ENCODE measurements at places on chromosomes 16 and 17.

DNA sequence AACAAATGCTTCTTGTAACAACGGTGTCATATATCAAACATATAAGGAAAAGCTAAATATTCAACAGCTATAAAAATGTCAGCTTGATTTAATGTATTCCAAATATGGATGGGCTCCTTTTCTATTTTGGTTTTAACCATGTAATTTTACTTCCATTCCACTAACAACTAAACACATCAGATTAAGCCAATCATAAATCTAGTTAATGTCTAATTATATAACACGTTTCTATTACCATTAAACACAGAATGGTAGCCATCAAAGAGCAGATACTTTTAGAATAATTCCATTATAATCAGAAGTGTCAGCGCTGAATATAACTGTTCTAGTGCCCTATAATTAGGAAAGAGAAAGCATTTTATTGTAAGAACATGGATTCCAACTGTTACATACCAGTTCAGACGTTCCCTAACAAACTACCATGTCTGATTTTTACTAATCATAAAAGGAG lies 10.0 kb downstream of the CMC2 start:
- no peak for DNase-seq

GRCh38 chr16:84925092-84925772 lies 86.1 kb downstream of the ZDHHC7 start:
- DNase-seq: peak; percentile 36

- peak; percentile 55 for DNase-seq
Measured at GRCh38 chr17:62966426-62967204, 580 bp downstream of the TANC2 start.

- no peak for DNase-seq
Measured at GRCh38 chr17:27627514-27627913, 3.5 kb upstream of the LGALS9 start.

DNA sequence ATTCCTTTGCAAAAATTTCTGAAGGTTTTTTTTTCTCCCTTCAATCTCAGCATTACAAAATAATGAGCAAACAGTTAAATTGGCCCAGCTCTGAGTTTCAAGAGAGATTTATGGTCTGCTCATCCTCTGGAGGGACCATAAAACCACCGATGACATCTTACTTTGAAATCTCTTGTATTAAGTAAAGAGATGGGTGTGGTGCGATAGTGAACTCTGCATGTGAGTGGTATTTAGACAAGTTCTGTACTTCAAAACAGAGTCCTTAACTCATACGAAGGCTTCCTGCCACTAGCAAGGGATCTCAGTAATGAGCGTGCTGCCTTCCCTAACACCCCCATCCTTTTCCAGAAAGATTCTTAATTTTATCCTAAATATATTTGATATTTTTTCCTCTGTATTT lies 2.1 kb downstream of the FAM20A start:
- DNase-seq: peak; percentile 4

DNA sequence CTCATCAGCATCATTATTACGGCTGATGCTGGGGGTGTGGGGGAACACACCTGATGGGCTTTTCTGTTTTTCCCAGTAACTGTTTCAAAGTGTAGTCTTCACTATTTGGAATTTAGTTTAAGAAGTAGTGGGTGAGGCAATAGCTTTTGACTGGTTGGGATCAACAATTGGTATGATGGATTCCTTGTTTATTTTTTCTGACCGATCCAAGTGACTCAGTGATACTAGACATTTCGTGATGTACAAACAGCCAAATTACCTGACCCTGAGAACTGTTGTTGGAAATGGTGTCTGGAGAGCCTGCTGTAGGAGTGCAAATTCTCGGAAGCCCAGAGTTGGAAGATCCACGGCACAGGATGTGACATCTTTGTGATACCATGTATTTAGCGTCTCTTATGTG lies 204.2 kb downstream of the PRKCA start:
- no peak for DNase-seq

- no peak for DNase-seq
Measured at GRCh38 chr16:84443166-84443802, 61.2 kb downstream of the MEAK7 start.

DNA sequence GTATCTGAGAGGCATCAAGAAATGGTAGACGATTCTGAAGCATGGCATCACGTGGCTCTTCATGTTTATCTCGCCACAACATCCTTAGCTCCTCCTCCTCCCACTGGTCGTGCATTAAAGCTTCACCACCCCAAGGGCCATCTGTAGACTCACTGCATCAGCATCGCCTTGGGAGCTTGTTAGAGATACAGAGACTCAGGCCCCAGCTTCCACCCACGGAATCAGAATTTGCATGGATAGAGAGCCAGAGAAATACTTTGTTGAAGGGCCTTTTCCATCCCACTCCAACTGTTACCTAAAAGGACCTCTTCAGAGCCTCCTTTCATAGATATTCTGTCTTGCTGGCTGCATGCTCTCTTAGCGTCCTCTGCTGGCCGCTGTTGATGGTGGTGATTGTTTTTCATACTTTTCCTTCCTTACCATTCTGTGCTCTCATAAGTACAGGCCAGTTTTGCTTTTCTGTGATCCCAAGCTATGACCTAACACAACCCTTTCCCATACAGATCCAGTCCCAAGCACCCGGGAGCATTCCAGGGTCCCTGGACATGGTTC lies 1049.4 kb upstream of the EEF2KMT start:
- DNase-seq: no peak

GRCh38 chr16:85522842-85523601 lies 90.1 kb upstream of the GSE1 start:
- no peak for DNase-seq

DNA sequence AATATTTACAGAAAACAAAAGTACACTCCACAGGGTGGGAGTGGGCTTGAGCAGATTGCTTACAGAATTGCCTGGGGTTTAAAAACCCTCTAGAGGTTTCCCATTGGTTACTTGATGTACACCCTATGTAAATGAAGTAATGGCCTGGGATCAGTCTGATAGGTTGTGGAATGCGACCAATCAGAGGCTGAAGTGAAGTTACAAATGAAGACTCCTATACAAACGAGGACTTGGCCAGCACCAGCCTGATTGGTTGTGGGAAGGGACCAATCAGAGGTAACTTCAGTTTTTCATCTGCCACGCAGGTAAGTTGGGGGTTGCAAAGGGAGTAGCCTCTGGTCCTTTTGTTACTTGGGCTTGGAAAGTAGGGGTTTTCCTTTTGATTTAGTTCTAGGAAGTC lies 8.8 kb downstream of the EEF2K start:
- no peak for DNase-seq

DNA sequence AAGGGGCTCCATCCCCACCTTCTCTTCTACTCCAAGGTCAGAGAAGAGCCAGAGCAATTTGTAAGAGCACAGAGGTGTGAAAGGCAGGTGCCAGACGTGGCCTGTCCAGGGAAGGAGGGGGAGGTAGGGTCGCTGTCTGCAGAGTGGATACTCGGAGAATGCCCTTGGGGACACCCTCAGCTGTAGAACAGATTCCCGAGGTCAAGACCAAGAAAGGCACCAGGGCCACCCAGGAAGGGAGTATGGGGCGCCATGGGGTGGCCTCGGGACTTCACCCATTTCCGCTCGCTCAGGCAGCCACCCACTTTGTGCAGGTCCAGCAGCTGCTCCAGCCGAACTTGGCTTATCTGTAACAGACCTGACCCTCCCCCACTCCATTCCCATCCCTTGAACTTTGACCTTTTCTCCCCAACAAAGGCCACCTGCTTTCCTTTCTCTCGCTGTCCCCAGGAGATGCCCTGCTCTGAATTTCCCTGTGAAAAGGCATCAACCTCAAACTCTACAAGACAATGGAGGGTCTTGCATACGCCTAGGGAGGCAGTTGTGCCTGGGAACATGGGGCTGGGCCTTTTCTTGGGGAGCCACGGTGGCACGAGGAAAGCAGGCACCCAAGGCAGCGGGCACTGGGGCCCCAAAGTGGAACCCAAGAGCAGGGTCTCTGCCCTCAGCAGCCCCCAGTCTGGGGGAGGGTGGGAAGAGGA lies 11.3 kb upstream of the AXIN2 start:
- no peak for DNase-seq

DNA sequence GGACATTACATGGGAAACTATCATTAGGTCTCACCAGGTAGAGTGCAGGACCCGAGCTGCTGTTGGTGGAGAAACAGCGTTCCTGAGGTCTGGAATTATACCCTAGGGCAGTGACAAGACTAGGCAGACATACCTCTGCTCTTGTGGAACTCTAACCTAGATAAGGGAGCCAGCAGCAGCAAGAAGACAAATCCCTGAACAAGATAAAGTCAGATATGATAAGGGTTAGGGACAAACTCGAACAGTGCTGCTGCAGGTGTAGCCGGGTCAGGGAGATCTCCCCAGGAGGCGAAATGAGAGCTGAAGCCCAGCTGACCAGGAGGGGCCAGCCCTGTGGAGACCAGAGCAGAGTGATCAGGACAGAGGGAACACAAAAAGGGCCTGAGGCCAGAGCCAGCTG lies 34.7 kb downstream of the ARSG start:
- no peak for DNase-seq

DNA sequence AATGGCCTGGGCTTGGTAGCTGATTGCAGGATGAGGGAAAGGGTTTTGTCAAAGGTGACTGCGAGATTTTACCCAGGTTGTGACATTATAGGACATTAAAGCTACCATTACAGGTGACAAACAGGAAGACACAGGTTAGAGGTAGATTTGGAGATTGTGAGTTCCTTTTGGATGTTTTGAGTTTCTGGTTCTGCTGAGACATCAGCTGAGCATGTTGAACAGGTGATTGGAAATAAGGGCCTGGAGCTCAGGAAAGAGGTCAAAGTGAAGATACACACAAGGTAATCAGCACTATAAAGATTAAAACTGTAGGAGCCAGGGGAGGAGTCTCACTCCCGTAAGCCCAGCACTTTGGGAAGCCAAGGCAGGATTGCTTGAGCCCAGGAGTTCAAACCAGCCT lies 6.0 kb downstream of the GSDMA start:
- DNase-seq: no peak

DNA sequence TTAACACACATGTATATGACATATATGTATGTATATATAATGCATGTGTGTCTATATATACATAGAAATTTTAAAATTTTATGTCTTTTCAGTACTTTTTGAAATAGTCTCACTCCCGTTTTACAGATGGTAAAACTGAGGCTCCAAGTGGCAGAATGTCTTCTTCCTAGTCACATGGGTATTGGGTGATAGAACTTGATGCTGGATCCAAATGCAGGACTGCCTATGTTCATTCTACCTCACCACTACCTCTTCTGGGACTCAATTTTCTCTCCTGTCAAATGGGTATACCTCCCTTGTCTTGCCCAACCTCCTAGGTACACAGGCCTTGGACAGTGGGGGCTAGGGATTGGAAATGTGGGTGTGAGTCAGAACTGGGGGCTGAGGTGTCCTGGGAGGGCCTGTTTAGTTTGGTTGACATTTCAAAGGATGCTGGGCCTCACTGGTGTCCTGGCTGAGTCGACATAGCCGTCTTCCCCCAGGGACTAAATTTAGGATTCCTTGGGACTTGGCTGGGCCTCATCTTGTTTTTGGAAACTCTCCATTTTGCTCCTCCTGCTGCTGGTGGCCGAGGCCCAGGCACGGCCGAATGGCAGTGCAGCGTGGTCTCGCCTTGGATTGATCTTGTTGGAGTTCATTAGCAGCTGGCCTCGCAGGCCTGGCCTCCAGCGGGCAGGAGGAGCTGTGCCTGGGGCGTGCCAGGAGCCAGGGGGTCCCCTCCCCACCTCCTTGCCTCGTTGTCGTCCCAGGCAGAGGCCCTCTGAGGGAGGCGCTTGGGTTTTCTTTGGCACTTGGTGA lies 25.9 kb downstream of the NKD1 start:
- no peak for DNase-seq

GRCh38 chr16:10466313-10466712 lies 80.5 kb downstream of the ATF7IP2 start:
- no peak for DNase-seq

- no peak for DNase-seq
Measured at GRCh38 chr16:31010585-31011325, at the start of gene STX1B. STX1B (minus strand) TSS chr16:31010638; CDS start chr16:31010396, 242 bp downstream.

- DNase-seq: no peak
Measured at GRCh38 chr17:37317867-37318266, 57.9 kb upstream of the C17orf78 start.

DNA sequence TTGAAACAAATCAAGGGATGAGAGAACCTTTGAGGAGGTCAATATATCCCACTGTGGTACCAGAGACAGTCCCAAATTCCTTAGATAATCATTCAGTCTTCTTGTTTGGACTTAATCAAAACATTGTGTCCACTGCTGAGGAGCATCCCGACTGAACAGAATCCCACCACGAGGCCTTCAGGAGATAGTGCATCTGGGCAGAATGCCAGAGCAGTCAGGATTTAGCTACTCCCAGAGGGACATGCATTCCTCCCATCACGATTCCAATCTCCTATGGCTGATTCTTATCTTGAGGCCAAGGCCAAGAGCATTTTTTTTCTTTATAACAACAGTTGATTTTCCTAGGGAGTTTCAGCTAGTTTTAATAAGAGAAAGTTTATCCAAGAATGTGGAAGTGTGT lies 87.4 kb upstream of the COX10 start:
- no peak for DNase-seq

DNA sequence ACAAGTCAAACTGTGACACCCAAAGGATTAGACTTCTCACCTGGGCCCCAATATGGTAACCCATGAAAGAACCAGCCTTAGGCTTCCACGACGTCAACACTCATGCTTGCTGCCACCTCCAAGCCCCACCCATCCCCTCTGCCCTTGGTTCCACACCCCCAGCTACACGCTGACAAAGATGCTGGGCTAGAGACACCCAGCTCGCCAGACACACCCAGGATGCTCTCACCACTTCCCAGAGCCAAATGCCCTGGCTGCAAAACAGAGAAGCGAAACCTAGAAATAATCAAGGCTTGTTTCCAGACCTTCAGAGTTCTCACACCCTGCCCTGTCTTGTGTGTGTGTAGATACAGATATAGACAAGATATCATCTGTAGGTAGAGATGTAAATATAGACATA lies 26.0 kb upstream of the ADCY9 start:
- DNase-seq: no peak

Data from LoVo (cell line).